ENCODE measurements at places on chromosomes 12 and 14.

DNA sequence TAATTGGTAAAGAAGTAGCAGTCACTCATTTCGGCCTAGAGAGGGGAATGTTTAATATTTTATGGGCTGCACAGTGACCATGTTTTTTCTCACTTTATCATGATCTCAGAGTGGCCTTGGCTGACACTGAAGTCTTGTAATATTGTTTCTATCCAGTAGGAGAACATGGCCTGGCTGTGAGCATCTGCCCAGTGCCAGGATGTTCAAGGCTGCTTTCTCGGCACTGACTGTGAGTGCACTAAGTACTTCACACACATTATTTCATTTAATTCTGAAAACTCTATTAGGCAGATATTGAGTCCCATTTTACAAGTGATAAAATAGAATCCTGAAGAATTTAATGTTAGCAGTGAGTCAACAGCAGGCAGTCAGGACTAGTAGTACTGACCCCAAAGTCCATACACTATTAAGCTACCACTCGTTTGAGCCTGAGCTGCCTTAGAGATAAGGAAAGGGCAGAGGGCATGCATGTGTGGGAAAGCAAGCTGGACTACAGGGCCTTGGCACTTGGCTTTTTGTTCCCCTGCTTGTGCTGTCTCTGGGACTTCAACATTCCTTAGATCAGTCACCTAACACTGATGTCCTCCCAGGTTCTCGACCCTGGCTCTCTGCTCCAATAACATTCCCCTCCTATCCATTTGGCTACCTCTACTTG lies 42.2 kb upstream of the APPL2 start:
- DNase-seq, result no peak

DNA sequence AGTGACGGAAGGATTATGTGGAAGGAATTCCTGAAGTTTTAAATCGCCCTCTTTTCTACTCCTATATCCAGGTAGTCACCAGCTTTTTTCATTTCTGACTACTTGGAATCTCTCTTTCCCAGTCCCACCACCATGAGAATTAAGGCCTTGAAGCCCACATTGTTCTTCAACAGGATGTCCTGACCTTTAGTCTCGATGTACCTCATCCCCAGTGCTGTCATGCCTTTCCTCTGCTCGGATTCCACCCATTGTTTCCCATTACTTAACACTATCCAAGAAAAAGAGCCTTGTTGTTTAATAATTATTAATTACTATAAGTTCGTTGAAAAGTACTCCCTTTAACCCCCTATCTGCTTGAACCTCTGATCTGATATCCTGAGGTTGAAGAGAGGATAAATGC lies 44.0 kb upstream of the NAV3 start:
- DNase-seq, result no peak

DNA sequence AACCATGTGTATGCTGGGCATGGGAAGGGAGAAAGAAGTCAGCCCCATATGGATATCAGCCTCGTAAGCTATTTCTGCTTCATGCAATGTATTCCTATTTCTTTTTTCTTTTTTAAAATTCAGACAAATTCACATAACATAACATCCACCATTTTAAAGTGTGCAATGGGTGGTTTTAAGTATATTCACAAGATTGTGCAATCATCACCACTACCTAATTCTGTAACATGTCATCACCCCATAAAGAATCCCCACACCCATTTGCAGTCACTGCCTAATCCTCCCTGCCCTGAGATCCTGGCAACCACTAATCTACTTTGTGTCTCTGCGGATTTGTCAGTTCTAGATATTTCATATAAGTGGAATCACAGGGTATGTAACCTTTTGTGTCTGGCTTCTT lies 9.5 kb downstream of the POMT2 start:
- DNase-seq, result no peak

DNA sequence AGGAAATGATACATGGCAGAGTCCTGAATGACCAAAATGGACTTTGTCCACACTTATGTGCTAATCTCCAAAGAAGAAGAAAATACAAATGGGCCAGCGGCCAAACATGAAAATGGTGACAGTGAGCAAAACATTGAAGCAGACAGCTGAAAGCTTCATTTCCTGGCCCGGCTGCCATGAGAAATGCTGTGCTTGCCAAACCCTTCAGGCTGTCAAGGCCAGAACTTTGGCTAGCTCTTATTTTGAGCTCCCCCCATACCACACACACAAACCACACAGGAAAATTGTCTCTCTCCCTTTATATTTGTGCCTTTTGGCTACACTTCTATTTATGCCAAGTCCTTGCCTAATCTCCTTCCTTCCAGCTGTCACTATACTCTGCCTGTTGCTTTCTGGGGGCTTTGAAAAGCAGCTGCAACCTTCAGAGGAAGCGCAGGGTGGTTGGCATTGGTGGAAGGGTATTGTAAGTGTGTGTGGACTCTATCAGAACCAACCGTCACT lies 323.8 kb downstream of the RAD51B start:
- peak; percentile 45 for DNase-seq

DNA sequence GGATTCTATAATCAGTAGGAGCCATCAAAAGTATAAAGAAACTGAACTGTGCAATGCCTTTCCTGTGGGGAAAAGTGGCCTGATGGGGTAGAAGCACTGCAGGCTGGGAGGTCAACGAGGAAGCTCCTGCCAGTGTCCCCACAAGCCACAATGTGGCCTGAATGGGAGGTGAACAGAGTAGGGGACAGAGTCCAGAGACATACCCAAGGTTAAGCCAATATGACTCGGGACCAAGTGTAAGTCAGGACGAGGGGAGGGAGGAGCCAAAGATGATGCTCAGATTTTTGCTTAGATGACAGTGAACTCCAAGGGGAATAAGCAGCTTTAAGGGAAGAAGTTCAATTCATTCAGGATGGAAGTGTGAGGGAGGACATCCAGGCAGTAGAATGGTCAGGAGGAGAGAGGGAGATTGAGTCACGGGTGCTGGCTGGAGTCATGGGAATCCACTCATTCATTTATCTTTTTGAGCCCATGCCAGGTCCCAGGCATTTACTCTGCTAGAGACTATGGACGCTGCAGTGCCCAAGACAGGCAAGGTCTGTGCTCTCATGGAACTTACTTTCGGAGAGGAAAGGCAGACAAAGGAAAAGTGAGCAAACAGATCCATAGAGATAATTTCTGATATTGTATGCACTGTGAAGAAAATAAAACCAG lies 29.1 kb downstream of the DPF3 start:
- peak; percentile 38 for DNase-seq

DNA sequence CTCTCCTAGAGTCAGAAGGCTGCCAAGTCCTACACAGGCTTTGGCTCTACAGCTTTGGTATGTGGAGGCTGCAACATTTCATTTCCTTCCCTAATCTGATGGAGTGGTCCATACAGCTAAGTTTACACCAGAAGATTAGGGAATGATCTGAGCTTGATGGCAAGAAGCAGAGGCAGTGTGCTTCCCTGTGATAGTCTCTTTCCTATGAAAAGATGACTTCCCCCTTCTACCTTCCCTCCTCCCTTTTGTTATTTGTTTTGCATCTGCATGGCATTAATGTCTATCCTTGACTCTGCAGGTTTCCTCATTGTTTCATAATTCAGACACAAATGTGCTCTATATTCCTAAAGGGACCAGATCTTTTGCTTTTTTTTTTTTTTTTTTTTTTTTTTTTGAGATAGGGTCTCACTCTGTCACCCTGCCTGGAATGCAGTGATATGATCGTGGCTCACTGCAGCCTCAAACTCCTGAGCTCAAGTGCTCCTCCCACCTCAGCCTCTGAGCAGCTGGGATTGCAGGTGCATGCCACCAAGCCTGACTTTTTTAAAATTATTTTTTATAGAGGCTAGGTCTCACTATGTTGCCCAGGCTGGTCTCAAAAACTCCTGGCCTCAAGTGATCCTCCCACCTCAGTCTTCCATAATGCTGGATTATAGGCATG lies 76.3 kb downstream of the GRIP1 start:
- DNase-seq, result peak; percentile 61

- DNase-seq, result peak; percentile 41
Observed at GRCh38 chr14:69090187-69090789, 62.6 kb downstream of the DCAF5 start.

- no peak for DNase-seq
Observed at GRCh38 chr14:99685151-99685591, 1.1 kb downstream of the CYP46A1 start.

- no peak for DNase-seq
Observed at GRCh38 chr12:13534242-13534641, 337.7 kb downstream of the EMP1 start.

DNA sequence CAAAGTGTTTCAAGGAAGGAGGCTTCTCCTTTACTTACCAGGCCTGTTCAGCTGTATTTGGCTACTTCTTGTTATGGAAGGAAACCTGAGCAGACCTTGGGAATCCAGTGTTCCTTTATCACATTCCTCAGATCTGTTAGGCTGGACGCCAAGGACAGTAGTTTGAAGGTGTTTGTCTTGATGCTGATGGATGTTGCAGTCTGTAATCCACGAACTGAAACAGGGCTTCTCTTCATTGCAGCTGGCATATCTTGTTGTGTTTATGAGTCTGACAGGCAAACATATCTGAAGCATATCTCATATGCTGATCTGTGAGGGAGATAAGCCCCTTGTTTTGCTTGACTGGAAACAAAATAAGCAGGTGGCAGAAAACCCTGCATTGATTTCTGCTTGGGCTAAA lies 904.3 kb downstream of the NRXN3 start:
- DNase-seq, result no peak

- no peak for DNase-seq
Observed at GRCh38 chr12:123490089-123490488, 32.1 kb downstream of the SNRNP35 start.

Data from NCI-H226 (cell line).